GM03348 (cell line): ENCODE measurements at places on chromosomes 4 and X.

DNA sequence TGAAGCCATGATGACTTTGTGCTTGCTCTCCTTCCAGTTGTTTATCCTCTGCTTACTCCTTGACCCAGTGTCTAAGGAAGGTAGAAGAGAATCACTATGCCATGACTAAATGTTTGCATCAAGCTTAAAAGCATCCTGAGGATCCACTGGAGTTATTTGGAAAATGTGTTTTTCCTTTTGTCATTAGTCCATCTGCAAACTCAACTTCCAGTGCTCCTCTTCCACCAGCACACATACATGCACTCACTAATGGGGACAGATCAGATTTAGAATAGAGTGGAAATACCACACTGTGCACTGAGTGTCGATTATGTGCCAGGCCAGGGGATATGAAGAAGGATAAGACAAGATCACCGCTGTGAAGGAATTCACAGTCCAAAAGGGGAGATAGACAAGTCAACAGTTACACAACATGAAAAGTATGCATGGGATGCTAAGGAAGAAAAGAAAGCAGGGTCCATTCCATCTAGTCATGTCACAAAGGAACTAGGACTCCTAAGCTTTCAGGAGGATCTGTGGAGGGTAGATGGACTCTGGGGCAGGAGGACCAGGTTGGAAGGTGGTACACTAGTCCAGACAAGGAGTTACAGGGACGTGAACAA, 1.9 kb downstream of the OCIAD2 start:
- DNase-seq: peak; percentile 13

- no peak for DNase-seq
Observed at GRCh38 chrX:14084466-14084865, 54.8 kb upstream of the GEMIN8 start.

GRCh38 chrX:150680974-150681373, 12.2 kb upstream of the MTMR1 start:
- no peak for DNase-seq

GRCh38 chr4:142648378-142648777, 197.7 kb downstream of the INPP4B start:
- DNase-seq: no peak

DNA sequence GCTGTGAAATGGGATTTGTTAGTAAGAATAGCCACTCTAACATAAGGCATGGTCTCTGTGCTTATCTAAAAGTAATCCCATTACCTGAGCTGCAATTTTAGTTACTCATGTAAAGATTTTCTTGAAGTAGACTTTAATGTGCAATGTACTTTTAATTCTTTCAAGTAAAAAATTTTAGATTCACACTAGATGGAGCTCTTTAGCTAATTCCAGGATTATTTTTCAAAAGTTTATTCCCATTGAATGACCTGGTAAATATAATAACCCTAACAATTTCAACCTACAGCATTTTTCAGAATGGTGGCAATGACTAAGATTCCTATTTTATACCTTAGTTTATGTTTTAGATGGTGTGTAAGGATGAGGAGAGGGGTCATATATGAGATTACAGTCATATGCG, 18.1 kb downstream of the USP38 start:
- peak; percentile 8 for DNase-seq

DNA sequence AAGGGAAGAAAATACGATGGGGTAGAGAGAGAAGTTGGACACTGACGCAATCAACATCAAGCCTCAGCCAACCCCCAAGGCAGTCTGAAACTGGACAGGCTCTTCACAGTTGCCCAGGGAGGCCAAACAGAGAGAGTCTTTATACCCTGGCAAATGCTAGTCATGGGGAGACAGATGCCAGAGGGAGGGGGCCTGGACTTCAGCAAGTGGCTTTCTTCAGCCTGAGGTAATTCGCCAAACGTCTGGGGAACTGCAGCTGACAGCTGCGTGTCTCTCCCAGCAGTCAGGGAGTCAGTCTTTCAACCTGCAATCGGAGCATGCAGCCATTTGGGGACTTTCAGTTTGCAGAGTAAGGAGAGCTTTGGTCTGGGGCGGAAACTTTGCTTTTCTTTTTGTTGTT, 521.6 kb downstream of the TRIML1 start:
- peak; percentile 23 for DNase-seq

DNA sequence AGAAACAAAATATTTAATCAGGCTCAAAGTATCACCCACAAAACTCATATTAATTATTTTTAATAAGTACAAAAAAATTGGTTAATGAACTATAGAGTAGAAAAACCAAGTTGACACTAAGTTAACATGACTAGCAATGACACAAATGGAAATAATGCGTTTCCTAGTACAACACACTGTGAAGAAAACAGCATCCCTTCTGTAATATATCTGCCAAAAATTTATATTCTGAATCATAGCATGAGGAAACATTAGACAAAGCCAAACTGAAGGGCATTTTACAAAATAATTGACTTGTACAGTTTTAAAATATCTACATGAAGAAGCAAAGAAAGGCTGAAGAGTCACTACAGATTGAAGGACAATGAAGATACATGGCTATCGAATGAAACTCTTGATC, 477.6 kb upstream of the INTU start:
- DNase-seq: no peak
